ENCODE measurements at places on chromosomes 12 and 14.

DNA sequence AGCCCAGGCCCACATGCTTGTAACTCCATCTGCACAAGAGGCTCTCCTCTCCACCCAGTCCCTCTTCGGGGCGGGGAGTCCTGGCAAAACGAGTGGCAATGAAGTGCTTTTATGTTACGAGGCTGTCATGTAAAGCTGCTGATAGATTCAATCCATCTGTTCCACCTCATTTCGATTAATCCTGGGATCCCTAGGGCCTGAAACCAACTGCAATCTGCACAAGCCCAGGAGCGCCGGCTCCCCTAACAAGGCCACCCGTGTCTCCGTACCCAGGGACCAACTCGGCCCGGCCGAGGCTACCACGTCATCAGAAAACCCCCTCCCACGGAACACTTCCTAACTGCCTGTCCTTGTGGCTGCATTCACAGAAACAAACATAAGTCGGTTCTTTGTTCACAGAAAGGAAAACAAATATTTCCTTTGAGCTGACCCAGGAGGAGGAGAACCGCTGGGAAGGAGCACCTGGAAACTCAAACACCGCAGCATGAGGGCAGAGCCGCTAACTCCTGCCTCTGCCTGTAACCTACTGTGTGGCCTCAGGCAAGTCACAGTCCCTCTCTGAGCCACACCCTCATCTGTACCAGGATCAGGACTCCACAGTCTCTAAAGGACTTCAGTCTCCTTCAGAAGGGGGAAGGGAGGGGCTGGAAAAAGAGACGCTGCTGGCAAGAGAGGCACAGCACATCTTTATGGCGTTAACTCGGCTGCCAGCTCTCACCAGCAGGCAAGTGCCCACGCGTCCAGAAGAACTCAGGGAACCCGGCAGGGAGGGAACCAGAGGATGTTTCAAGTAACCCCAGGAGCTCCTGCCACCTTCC lies 47.8 kb downstream of the CCDC88C start:
- DNase-seq = peak; percentile 44

DNA sequence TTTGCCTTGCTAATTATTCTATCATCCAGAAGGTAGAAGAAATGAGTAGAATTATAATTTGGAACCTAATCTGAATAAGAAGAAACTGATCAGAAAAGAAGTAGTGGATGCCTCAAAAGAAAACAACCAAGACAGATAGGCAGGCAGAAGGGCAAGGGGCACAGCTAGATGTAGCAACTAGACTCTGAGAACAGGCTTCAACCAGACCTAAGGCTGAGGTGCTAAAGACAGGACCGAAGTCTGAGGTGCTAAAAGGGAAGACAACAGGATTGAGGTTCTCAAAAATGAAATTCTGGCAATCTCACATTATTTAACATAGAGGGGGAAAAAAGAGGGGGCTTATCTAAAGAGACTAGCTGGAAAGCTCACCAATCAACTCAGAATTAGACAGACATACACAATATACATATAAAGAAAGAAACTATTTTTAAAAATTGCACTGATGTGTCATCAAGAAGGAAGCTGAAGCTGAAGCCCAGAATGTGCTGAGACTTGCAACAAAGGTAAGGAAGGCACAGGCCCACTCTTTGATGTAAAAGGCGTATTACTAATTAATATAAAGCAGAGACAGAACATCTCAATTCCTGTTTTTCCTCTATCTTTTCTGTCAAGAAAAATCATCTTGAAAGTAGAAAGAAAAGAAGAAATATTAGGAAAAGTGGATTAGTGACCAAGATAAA lies 43.8 kb upstream of the CSRNP2 start:
- DNase-seq = no peak

DNA sequence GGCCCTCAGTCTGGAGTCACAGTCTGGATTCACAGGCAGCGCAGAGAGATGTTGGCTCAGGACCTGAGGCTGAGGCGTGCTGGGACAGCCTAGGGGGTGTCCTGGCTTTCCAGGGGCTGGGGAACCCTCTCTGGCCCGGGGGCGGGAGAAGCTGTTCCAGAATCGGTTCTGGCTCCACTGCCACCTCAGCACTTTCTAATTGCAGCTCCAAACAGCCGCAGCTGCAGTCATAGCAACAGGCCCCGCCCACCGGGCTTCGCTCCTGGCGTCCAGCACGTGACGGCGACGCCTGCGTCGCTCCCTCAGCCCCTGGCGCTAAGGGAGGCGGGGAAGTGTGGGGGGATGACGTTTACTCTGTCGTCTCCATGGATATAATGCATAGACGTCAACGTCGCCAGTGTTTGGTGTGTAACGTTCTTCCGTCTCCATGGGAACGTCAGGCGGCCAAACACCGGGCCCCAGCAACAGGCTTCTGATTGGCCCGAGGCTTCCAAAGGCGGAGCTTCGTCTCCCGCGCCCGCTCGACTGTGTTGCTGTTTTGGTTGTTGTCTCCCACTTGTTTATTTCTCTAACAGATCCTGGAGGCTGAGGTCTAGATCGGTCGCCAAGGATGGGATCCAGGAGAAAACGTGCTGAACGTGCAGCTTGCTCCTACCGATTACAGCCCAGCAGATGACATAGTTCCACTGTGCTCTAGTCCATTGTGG lies 19.7 kb upstream of the FOS start:
- DNase-seq = peak; percentile 100

- no peak for DNase-seq
Measured at GRCh38 chr12:6834873-6835272, 5.9 kb upstream of the GNB3 start.

DNA sequence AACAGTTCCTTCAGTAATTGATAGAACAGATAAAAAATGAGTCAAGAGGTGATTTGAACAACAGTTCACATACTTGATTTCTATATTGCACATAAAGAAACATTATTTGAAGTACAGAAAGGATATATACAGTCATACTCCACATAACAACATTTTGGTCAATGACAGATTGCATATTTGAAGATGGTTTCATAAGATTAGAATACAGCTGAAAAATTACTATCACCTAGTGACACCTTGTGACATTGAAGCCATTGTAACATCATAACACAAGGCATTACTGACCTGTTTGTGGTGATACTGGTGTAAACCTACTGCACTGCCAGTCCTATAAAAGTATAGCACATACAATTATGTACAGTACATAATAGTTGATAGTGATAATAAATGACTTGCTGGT lies 43.1 kb upstream of the ABCC9 start:
- no peak for DNase-seq

GRCh38 chr12:112422531-112422930 lies 3.8 kb downstream of the PTPN11 start:
- no peak for DNase-seq

DNA sequence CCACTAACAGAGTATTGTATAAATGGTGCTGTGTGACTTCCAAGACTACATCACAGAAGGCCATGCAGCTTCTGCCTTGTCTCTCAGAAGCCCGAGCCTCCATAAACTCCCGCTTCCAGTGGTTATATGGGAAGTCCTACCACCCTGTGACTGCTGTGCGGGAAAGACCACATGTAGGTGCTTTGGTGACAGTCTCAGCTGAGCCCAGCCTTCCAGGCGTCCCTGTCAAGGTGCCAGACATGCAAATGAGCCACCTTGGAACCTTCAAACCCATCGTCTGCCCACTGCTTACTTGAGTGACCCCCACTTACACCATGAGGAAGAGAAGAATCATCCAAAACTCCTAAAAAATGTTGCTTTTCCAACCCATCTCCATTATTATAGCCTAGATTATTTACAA lies 123.0 kb downstream of the SLC38A1 start:
- no peak for DNase-seq

DNA sequence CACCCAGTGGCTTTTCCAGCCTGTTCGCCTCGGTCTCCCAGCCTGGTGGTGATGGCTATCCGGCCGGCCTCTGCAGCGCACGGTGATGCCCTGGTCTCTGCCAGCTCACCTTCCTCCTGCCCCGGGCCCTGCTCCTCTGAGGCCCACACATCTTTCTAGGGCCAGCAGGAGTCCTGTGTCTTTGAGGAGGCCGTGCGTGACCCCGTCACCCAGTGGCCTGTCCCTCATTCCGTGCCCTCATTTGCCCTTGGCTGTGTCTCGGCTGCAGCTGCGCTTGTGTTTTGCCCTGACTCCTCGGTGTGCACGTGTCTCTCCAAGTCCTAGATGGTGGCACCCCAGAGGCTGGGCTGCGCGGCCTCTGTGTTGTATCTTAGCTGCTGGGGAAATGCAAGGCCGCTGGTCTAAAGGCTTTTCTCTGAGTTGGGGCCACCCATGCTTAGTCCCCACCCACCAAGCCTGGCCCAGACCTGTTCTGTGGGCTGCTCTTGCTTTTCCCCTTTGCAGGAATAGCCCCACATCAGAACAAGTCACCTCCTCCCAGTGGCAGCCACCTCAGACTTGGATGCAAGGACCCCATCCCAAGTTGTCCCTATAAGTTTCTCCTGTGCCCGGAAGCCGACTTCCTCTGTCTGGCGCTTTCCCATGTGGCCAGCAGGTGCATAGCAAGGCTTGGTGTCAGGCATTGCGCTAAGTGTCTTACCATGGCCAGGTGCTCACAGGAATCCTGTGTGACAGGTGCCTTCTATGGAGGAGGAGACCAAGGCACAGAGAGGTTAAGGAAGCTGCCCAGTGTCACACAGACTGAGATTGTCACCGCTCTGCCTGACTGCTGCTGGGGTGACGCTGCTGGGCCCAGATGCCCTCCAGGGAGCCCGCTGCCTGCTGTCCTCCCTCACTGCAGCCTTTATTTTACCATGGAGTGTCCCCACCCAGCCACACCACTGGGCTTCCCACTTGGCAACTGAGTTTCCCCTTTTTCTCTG lies 64.5 kb downstream of the TSPAN9 start:
- DNase-seq = no peak

DNA sequence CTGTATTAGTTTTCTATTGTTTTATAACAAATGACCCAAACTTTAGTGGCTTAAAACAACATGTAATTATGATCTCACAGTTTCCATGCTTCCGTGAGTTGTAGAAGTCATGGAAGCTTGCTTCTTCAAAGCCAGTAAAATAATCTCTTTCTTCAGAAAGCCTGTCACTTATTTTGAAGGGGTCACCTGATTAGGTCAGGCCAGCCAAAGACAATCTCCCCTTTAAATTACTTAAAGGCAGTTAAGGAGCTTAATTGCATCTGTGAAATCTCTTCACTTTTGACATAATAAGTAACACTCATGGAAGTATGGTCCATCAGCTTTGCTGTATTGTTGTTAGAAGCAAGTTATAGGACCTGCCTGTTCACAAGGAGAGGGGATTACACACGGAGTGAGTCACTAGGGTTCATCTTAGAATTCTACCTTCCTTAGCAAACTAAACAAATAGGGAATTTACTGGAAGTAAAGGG lies 89.8 kb downstream of the FAR2 start:
- DNase-seq = no peak

- no peak for DNase-seq
Measured at GRCh38 chr12:89333564-89334252, 18.6 kb downstream of the DUSP6 start.

- DNase-seq = no peak
Measured at GRCh38 chr12:14910090-14910915, 24.6 kb upstream of the MGP start.

- DNase-seq = no peak
Measured at GRCh38 chr12:132739600-132740312, 21.9 kb downstream of the ANKLE2 start.

GRCh38 chr12:41701943-41702601 lies 442.6 kb downstream of the GXYLT1 start:
- no peak for DNase-seq

GRCh38 chr12:101942250-101942605 lies 64.8 kb downstream of the DRAM1 start:
- DNase-seq = no peak

DNA sequence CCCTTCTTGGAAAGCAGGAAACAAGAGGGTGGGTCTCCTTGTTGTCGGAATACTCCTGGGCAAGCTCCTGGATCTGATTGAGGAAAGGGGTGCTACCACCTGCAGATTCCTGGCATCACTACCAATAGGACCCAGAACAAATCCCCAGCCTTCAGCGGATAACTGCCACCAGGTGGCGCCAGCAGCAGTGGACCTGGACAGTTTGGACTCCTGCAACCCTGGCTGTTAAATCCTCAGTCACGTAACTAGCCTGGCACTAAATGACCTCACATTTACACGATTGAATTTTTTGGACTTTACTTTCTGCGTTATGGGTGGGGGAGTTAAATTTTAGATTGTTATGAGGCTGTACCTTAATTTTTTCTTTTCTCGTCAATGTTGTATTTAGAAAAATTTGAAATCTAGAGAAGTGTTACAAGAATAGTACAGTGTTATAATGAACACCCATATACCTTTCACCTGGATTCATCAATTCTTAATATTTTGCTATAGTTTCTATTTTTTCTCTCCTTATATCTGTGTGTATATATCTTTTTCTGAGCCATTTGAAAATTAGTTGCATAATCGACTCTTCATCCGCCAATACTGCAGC lies 95.6 kb downstream of the GAS2L3 start:
- DNase-seq = peak; percentile 21

GRCh38 chr12:69566603-69567002 lies 18.7 kb upstream of the CCT2 start:
- DNase-seq = no peak

DNA sequence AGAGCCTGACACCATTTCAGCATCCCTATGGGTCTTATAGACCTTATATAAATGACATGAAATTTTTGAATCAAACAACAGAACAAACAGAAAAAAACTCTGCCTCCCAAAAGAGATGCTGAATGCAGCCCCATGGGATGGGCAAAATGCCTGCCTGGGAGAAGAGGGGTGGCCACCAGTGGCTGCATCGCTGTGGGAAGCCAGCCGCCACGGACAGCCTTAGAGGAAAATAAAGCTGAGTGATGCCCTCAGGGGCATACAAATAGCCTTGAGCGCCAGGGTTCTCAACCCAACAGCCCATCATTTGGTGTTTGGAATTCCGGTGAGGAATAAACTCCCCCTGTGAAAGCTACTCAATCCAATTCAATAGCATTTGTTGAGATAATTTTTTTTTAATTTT lies 22.9 kb downstream of the SYNE3 start:
- DNase-seq = no peak

- DNase-seq = peak; percentile 71
Measured at GRCh38 chr12:46661110-46661845, 164.5 kb downstream of the SLC38A4 start.

DNA sequence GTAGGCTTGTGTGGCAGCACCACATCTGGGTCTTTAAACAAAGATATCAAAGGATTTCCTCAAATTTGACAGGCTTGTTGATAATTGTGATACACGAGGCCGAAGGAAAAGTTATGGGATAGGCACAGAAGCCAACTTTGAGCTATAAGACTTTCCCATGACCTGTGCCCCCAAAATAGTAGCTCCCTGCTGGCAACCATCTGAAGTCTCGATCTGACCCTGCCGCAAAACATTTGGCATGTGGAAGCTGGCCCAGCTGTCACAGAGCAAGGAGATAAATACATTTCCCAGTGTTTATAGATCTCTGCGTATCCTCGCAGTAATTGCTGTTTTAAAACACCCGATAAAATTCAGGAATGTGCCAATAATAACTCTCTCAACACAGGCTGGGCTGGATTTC lies 26.4 kb upstream of the RGS6 start:
- DNase-seq = no peak

DNA sequence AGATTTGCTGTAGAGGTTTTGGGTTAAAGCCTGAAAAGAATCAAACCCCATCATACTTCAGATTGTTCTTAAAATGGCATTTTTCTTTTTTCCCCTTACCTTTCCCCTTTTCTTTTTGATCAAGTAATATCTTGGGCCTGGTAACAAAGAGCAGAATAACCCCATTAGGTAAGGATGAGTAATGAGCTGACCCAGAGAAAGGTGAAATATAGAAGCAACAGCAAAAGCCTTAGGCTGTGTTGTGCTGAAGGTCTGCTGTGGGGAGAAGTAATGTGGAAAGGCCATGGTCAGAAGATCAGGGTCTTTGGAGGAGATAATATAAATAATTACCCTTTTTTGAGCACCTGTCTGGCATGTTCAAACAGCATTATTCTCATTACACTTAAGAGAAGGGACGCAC lies 42.3 kb downstream of the MIA2 start:
- DNase-seq = no peak

Data from T-helper 2 cell (primary cell).